Esophagus squamous epithelium (tissue), 5 donors: ENCODE measurements at places on chromosomes 1 and 21.

GRCh38 chr1:15011160-15011559 lies 142.4 kb upstream of the TMEM51 start:
- DNase-seq = no peak

DNA sequence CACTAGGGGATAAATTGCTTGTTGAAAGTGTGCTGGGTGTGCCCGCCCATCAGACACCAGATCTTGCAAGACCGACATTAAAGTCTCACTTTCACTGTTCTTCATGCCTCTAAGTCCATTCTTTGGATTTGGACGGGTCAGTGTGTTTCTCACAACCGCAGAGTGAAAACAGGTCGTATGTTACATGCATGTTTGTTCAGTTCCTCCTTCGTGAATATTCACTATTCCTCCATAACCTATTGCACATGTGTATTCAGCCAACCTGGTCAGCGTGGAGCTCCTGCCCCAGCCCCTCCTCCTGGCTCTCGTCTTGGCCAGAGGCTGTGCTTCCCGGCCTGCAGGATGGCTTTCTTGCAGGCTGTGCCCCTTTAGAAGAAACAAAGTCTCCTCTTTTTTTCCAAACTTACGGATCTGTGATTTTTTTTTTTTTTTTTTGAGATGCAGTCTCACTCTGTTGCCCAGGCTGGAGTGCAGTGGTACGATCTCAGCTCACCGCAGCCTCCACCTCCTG lies 2.2 kb upstream of the KRTAP10-6 start:
- DNase-seq = no peak

- no peak for DNase-seq
These were observed 55.9 kb downstream of the RRAGC start for GRCh38 chr1:38803647-38804046.

- no peak for DNase-seq
These were observed 2.0 kb upstream of the ATF3 start for GRCh38 chr1:212606395-212607205.

GRCh38 chr1:230264342-230264741 lies 161.8 kb downstream of the PGBD5 start:
- DNase-seq = no peak

- DNase-seq = no peak
These were observed at the start of gene LYST for GRCh38 chr1:235866205-235866912. LYST (minus strand) TSS chr1:235866906; CDS start chr1:235830417, 36,489 bp downstream.

DNA sequence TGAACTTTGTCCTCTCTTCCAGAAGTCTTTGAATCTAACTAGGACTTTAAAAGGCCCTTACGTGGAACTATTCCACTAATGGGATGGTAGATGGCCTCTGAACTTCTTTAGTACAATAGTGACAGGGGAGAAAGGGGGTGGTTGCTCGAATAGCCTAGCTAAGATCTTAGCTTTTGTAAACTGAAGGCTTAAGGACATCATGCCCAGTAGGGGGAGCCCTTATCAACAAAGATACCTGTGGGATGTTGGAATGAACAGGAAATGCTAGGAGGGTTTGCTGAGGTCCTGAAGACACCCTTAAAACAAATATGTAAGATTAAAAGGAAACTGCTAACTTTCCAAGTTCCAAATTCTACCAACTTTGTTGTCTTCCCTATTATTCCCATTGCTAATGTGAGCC lies 33.2 kb downstream of the NHLH2 start:
- DNase-seq = no peak
